Ovary (tissue), 10 donors: ENCODE measurements at places on chromosomes 16 and 17. TPM values are rescaled to one million over a fixed set of nuclear protein-coding genes. Genes with fewer than 3 reads are reported as not detected.
A peak's percentile ranks its signal among the peaks of the same experiment; 100 is the strongest.

DNA sequence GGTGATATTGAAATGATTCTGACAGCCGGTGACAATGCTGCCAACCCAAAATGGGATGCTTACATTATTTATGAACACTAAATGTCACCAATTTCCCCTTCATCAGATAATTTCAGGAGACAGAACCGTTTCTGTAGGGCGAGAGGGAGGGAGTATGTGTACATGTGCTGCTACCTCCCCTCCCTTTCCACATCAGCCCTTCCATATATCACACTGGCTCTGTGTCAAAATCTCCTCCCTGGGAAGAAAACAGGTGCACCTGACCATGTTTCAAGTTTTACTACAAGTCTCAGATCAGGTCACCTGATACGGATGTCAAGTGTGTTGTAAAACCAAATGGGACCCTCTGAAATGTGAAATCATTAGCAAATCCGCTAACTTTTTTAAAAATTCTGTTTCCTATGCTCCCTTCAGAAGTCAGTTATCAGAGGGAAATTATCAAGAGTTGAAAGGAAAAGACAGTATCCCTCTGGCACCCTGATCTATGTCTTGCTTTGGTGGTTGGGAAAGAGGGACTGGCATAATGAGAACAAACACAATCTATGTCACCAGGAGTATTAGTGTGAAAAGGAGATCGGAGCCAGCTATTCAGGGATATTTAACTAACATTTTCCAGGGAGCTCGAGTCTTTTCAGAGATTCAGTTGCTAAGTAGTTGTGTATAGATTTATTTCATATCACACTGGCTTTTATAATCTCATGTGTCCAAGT lies 1002.3 kb upstream of the CDH8 start:
- H3K27ac ChIP-seq: no peak overlapping the region
- no peaks in the 10 kb centered on the region for H3K36me3 ChIP-seq
- no peak for DNase-seq
- H3K4me3 ChIP-seq: no peak overlapping the region
- no peaks in the 10 kb centered on the region for H3K4me1 ChIP-seq
- no peaks in the 10 kb centered on the region for H3K27me3 ChIP-seq

DNA sequence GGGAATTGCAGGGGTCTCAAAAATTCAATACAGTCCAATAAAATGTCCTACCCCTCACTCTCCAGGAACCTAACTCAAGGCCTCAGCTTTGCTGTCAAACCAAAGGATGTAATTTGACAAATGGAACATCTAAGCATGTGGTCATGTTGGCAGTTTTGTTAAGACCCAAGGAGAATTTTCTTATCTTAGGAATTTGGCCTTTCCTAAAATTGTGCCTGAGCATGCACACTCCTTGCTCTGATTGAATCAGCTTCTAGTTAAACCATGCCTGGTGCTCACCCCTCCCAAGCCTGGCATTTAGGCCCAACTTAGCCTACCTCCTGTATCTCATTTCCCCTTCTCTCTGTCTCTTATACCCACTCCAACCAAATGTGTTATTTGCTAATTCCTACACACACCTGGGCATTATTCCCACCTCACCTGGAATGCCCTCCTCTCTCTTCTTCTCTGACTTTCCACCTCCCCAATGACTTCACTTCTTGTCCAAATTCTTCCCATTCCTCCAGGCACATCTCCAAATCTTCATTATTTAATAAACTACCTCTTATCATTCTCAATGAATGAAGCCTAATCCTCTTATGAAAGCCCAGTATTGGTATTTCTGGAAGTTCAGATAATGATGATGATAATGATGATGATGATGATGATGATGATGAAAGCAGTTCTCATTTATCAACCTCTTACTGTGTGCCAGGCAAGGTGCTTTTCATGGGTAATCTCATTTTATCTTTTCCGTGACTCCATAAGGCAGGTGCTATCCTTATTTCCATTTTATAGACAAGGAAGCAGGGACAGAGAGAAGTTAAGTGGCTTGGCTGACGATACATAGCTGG lies 178.0 kb upstream of the IRX6 start:
- no peaks in the 10 kb centered on the region for H3K36me3 ChIP-seq
- no peak overlapping the region for H3K27ac ChIP-seq
- H3K27me3 ChIP-seq: no peaks in the 10 kb centered on the region
- DNase-seq: no peak

DNA sequence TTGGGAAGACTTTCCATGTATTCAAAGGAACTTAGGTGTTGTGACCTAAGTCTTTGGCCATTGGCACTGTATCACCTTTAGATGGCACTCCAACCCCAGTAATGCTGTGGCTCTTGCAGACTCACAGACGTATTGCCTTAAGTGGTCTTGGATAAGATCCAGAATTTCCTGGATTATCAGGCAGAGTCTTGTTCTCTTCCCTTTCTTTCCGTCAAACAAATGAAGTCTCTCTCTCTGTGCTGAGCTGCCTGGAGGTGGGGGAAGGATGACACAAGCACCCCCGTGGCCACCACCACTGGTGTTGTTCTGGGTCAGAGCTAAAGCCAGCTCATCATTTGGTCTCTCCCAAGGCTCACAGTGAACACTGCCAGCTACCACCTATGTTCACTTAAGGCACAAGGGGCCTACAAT lies 789.9 kb upstream of the KIF2B start:
- H3K27ac ChIP-seq: no peak overlapping the region
- no peak for DNase-seq
- H3K4me1 ChIP-seq: no peaks in the 10 kb centered on the region
- no peaks in the 10 kb centered on the region for H3K36me3 ChIP-seq

- peak overlapping the region; percentile 97 for H3K27ac ChIP-seq
- H3K4me1 ChIP-seq: peaks cover 42% of the 10 kb centered on the region
- H3K36me3 ChIP-seq: no peaks in the 10 kb centered on the region
- H3K27me3 ChIP-seq: no peaks in the 10 kb centered on the region
These were observed 1.4 kb downstream of the MPG start for GRCh38 chr16:79151-80054.

TBCD gene
- 46.0 TPM for total RNA-seq

IL21R gene
- total RNA-seq: 0.45 TPM
